H7 (cell line): ENCODE measurements at places on chromosomes 7 and 10.
A peak's percentile ranks its signal among the peaks of the same experiment; 100 is the strongest.

GRCh38 chr10:103449208-103450144 is 2.7 kb downstream of the CALHM2 start:
- peak; percentile 55 for DNase-seq

GRCh38 chr7:39554583-39555165 is 11.5 kb upstream of the YAE1 start:
- no peak for DNase-seq

- peak; percentile 52 for DNase-seq
Measured at GRCh38 chr10:5478694-5479305, 20.6 kb downstream of the CALML5 start.

- no peak for DNase-seq
Measured at GRCh38 chr10:75038335-75038734, 73.1 kb upstream of the SAMD8 start.

DNA sequence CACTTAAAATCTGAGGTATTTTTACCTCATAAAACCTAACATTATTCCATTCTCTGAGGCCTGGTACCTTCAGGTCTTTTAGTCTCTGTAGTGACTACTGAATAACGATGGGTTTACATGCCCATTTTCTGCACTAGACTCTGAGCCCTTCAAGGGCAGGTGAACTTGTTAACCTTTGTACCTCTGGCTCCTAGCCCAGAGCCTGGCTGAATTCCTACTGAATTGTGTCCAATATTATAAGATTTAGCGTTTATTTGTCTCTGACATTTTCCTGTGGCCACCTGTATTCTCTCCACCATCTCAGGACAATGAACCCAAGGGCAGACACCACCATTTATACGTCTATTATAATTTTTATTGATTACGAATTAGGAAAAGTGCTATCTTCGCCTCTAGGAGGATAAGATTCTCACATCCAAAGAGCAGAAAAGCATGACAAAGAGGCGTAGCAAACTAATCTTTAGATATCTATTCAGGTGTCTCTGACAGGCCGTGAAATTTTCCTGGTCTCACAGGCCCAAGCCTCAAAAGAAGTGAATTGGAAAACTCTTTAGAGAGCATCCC is 27.9 kb upstream of the HNRNPH3 start:
- no peak for DNase-seq

- no peak for DNase-seq
Measured at GRCh38 chr7:39700932-39701331, 77.6 kb downstream of the RALA start.

- DNase-seq = peak; percentile 78
Measured at GRCh38 chr10:70459774-70460490, 18.5 kb upstream of the NODAL start.

- no peak for DNase-seq
Measured at GRCh38 chr10:8873310-8873709, 818.8 kb downstream of the GATA3 start.

GRCh38 chr7:54831046-54831643 is 72.1 kb upstream of the SEC61G start:
- no peak for DNase-seq
